ENCODE measurements at places on chromosomes 5 and 9.
A peak's percentile ranks its signal among the peaks of the same experiment; 100 is the strongest.

GRCh38 chr5:15717001-15717400 is 217.0 kb downstream of the FBXL7 start:
- DNase-seq: no peak

- no peak for DNase-seq
These were observed 14.2 kb upstream of the AGGF1 start for GRCh38 chr5:77015938-77016569.

DNA sequence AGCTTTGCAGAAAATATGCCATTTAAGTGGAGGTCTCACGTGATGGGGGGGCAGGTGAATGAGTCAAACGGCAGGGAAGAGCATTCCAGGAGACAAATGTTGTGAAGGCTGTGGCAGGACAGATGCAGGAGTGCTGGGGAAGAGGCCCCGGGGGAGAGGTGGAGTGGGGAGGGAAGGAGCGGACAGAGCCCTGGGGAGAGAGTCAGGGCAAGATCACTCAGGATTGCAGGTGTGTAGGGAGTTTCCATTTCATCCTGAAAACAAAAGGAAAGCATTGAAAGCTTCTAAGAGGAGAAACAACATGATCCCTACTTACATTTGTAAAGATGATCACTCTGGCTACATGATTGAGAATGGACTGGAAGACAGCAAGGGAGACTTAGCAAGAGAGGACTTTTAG is 323.3 kb downstream of the ASTN2 start:
- no peak for DNase-seq

DNA sequence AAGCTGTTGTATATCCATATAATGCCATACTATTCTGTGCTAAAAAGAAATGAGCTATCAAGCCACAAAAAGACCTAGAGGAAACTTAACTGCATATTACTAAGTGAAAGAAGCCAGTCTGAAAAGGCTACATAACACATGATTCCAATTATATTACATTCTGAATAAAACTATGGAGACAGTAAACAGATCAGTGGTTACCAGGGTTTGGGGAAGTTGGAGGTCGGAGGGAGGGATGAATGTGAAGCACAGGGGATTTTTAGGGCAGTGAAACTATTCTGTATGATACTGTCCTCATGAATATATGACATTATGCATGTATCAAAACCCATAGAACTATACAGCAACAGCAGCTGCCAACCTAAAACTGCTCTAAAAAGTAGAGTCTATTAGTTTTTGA is 5.6 kb upstream of the RFK start:
- DNase-seq: no peak

GRCh38 chr9:112971415-112971814 is 40.6 kb downstream of the ZNF883 start:
- no peak for DNase-seq

GRCh38 chr5:115770466-115770865 is 46.0 kb downstream of the CDO1 start:
- no peak for DNase-seq

DNA sequence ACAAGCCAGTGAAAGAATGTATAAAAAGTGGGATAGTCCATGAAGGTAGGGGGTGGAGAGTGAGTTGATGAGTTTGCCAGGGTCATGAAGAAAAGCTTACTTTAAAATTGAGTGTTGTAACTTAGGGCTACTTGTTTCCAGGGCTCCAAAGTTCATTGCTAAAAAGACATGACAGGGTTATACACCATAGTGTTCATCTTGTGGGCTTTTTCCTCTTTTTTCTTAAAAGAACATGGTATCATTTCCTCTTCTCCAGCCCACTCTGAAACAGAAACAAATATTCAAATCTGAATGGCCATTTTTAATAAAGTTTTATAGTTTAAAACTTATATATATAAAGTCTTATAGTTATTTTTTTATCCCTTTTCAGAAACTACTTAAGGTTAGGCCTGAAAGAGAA is 115.7 kb upstream of the SMC2 start:
- no peak for DNase-seq

GRCh38 chr5:179599973-179600372 is 23.5 kb downstream of the HNRNPH1 start:
- no peak for DNase-seq

- no peak for DNase-seq
These were observed 11.6 kb downstream of the ARHGEF28 start for GRCh38 chr5:73637565-73637964.

- peak; percentile 8 for DNase-seq
These were observed 262.9 kb upstream of the TRPM3 start for GRCh38 chr9:71384343-71384742.

GRCh38 chr5:98770209-98770910 is 3.1 kb upstream of the RGMB start:
- peak; percentile 62 for DNase-seq
